ENCODE measurements at places on chromosomes 1 and 21. TPM values are rescaled to one million over a fixed set of nuclear protein-coding genes. Genes with fewer than 3 reads are reported as not detected.

DNA sequence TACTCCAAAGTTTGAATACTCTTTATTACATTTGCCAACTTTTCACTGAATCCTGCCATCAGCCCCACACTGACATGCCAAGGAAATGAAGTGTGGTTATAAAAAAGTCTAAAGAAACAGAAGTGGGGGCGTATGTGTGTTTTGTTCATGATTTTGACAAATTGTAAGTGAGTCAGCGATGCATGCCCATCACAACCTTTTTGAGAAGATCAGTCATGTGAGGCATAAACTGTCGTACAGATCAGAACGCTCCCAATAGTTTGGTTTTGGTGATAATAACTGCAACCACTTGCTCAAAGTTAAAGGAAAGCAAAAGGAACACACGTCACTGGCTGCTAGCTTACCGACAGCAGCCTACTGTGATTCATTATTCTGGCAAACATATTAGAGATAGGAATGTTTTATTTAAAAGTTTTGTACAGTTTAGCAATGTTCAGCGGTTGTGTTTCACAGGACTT lies 95.6 kb downstream of the RGS2 start:
- no peak for DNase-seq

DNA sequence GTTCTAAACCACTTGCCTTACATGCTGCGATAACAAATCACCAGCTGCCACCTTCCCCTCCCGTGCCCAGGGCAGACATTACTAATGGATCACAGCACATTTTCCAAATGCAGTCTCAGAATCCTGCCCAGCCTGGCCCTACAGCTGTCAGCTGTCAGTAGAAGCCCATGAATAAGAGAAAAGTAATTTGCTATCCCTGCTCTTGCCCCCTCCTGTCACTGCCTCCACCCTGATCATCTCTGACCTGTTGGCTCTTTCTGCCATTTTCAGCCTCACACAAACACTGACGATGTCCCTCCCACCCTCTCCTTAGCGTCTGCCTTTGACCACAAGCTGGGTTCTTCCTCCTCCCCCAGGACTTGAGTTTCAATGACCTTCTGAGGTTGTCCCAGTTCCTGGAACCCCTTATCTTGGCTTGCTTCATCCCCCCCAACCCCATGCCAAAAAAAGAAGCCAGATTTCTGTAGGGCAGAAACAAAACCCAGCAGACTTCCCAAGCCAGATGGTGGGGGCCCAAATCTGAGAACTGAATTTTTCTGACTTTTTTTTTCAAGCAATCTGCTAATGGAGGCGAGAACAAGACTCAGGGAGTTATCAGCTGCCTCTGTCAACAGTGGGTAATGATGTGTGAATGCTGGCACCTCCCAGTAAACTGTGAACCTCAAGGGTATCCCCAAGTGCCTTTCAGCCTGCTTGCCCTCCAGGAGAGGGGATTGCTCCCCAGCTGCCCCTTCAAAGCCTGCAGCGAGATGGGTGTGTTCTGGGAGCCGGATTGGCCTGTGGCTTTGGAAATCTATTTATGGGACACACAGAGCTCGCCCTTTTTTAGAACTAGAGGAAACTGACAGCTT lies 216.5 kb upstream of the VAMP3 start:
- no peak for DNase-seq

DNA sequence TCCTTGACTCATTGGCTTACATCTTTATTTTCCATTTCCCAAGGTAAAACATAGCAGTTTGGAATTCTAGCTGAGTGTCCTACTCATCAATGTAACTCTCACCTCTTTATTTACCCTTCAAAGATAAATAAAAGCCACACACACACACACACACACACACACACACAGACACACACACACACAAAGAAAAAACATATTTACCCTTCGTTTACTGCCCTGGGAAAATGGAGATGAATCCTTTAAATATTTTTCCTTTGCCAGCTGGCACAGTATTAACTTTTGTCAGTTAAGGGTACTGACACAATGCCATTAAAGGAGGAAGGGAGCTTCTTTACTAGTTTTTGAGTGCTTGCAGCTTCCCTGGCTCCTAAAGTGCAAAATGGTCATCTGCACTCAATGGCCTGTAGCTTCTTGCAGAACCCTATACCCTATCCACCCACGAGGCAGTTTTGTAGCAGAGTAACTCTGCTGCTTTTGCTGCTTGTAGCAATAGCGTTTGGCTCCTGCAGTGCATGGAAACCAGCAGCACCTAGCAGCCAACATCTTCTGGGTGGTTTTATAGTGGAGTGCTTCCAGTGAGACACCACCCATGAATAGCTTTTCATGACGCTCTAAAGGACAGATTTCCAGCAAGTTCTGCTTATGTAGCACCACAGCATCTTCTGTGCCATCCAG lies 103.7 kb downstream of the HS2ST1 start:
- DNase-seq: no peak

GRCh38 chr1:201693890-201694607 lies 134.9 kb upstream of the IPO9 start:
- no peak for DNase-seq

- DNase-seq: no peak
Measured at GRCh38 chr1:56898879-56899278, 44.3 kb downstream of the C8A start.

- peak; percentile 54 for DNase-seq
Measured at GRCh38 chr1:203627851-203628200, 1.2 kb downstream of the ATP2B4 start.

GRCh38 chr1:211174375-211174774 lies 40.4 kb upstream of the KCNH1 start:
- DNase-seq: no peak

GRCh38 chr1:248710305-248710900 lies 7.8 kb upstream of the OR14I1 start:
- DNase-seq: no peak

- DNase-seq: peak; percentile 83
Measured at GRCh38 chr1:229341774-229342655, 832 bp downstream of the CCSAP start.

DNA sequence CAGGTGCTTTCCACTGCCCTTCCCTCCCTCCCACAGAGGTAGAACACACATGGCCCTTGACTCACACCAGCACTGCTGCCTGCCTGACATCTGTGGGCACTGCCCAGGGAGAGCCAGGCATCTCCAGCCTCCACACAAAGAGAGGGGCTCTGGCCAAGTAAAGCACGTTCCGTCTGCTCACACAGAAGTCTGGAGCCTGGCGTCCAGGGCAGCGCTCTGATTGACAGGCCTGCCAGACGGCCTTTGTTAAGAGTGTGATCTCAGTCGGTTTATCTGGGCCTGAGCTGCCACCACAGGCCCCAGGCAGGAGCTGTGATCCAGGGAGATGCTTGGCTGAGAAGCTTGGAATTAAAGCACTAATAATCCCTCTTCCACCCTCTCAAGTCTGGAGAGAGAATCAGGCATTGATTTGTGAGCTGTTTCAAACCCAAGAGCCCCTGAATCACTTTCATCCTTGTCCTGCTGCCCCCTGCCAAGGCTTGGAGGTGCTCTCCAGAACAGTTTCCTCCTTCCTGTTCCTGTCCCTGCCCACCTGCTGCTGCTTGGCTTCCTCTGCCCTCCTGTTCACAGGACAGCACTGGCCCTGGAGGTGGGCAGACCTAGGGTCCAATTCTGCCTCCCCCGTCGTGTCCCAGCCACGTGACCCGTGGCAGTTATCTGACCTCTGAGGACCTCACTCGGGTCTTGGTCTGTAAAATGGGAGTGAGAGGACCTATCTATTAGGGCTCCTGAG lies 3.7 kb downstream of the DMRTB1 start:
- no peak for DNase-seq

GRCh38 chr1:56409112-56409691 lies 170.2 kb downstream of the PLPP3 start:
- DNase-seq: peak; percentile 75

DNA sequence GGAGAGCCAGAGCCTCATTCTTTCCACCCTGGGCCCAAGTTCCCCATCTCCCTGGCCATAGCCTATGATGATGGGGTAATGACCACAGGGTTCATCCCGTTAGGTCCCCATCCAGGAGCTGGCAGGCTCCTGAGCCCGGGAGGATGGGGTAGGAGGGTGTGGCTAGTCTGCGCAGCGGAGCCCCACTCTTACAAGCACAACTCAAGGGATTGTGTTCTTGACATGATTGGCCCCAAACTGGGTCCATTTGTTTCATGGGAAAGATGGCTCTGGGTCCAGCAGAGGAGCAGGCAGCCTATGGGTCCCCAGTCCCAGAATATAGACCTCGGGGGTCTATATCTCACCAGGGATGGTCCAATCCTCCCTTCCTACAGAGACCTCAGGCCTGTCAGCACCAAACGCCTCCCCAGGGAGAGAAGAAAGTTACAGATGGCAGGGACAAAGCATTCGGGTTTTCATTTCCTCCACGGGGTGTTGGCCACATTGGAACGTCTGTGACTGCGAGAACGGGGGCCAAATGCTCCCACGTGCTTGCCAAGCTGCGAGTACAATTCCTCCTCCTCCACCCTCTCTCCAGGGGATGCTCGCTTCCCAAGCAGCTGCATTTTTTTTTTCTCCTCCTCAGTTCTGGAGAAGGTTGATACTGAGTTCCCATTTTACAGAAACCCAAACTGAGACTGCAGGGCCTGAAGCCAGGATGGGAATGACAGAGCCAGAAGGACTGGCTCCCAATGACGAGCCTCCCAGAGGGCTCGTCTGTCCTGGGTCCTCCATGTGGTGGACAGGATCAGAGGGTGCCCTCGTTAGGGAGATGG lies 71.0 kb downstream of the DHRS3 start:
- no peak for DNase-seq

DNA sequence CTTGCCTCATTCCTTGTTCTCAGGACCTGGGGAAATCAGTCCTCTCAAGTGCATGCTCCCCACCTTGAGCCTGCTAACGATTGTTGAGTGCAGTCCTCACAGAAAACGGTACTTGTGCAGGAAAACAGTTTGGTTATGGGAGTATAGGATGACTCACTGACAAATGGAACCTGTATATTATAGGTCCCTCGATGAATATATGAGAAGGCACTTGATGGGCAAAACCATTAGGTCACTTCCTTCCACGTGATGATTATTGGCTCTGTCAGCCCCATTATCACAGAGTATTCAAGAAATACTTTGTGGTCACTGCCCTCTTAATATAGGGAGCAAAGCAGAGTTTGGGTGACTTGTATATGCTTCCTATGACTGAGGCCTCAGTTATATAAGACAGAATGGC lies 6.2 kb downstream of the CCDC17 start:
- no peak for DNase-seq

GRCh38 chr1:214581785-214582184 lies 21.2 kb upstream of the CENPF start:
- DNase-seq: no peak

GRCh38 chr1:32182060-32182459 lies 2.6 kb downstream of the TXLNA start:
- no peak for DNase-seq

- no peak for DNase-seq
Measured at GRCh38 chr1:216785221-216785620, 62.0 kb upstream of the ESRRG start.

GRCh38 chr21:37562920-37563640 lies 196.5 kb downstream of the DYRK1A start:
- peak; percentile 38 for DNase-seq

GRCh38 chr1:32686387-32686786 lies 16.2 kb downstream of the SYNC start:
- no peak for DNase-seq

- no peak for DNase-seq
Measured at GRCh38 chr1:231374394-231374793, 36.3 kb downstream of the SPRTN start.

DNA sequence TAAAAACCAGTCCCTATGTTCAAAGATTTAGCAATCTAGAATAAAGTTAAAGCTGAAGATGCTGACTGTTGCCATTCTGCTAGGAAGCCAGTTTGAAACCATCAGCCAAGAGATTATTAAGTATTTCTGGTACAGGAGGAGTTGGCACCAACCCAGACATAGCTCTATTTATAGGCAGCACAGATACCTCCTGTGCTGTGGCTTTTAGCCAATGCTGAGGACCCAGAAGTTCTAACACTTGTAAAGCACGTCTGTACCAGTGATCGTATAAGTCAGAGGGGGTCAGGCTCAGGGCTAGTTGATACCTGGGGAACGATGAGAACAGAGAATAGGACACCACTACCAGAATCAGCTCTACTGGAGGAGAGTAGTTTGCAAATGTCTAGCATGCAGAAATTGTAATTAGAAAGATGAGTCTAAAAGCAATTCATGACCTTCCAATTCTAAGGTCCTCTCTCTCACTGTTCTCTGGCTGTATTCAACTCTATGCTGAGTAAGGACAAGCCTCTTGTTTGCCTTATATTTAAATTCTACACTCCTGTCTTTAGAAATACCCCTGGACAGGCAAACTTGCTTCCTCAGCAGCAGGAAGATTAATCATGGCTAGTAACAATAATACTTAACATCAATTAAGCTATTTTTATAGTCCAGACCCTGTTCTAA lies 96.8 kb upstream of the PALMD start:
- DNase-seq: no peak

- no peak for DNase-seq
Measured at GRCh38 chr1:151143986-151144385, 2.4 kb downstream of the SEMA6C start.

- DNase-seq: peak; percentile 80
Measured at GRCh38 chr1:94801919-94802546, 18.1 kb upstream of the SLC44A3 start.

DNA sequence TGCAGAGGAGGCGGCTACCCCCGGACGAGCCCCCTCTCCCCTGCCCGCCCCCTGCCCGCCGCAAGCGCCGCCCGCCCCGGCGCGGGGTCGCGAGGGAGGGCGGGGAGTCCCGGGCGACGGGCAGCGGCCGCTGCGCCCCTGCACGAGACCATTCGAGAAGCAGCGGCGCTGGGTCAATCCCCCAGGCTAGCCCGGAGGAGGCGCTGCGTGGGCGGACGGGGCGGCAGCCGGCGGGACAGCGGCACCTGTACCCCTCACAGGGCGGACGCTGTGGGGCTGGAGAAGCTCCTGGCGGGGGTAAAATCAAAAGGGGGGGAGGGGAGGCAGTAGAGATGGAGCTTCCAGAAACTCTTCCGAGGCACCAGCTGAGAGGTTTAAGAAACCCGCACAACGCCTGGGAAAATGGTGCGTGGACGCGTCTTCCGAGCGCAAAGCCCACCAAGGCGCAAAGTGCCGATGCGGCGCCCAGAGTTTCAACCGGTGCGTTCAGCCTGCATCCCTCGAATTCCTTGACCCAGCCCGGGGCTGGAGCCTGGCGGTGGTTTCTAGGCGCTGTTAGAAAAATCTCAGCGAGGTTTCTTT lies at the start of gene PLPPR5:
PLPPR5 (minus strand) TSS at position 1 of the 582 bp plus-strand sequence. CDS start 190 bp downstream, outside the sequence.
- no peak for DNase-seq

- DNase-seq: no peak
Measured at GRCh38 chr1:157335056-157335455, 196.9 kb upstream of the ETV3 start.

DNA sequence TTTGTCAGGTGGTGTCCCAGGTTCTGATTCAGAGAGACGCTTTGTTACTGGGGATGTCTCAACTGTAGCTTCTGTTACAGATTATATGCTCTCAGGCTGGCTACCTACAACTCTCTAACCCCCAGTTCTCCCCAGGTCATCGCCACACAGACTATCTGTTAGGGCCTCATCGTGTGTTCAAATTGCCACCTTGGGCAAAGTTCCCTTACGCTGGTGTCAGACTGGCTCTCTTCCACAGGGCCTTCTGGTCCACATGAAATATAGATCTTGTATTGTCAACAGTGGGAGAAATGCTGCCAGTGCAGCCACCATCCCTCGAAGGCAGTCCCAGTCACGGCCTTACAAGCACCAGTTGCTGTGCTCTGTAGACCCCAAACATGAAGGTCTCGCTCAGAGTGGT lies 15.3 kb downstream of the FMO4 start:
- DNase-seq: no peak

- DNase-seq: no peak
Measured at GRCh38 chr1:36149973-36150295, 648 bp upstream of the TRAPPC3 start.

The OLIG2 gene
- polyA plus RNA-seq: 0.01 TPM

The GNAT2 gene
- not detected for polyA plus RNA-seq

The ZZZ3 gene
- polyA plus RNA-seq: 9.8 TPM

The IFI44 gene
- polyA plus RNA-seq: 16.2 TPM

The LDLRAD1 gene
- polyA plus RNA-seq: not detected

The TRIM46 gene
- 0.57 TPM for polyA plus RNA-seq
